ENCODE measurements at places on chromosomes 6 and 20. TPM values are rescaled to one million over a fixed set of nuclear protein-coding genes. Genes with fewer than 3 reads are reported as not detected.

GRCh38 chr6:131756039-131756438 lies 45.2 kb upstream of the CTAGE9 start:
- no peak for DNase-seq

GRCh38 chr6:80433010-80433672 lies 326.7 kb downstream of the BCKDHB start:
- no peak for DNase-seq

- no peak for DNase-seq
Observed at GRCh38 chr6:118281291-118281690, 266.8 kb upstream of the PLN start.

GRCh38 chr6:163814494-163815364 lies 400.2 kb downstream of the QKI start:
- DNase-seq: peak; percentile 67

DNA sequence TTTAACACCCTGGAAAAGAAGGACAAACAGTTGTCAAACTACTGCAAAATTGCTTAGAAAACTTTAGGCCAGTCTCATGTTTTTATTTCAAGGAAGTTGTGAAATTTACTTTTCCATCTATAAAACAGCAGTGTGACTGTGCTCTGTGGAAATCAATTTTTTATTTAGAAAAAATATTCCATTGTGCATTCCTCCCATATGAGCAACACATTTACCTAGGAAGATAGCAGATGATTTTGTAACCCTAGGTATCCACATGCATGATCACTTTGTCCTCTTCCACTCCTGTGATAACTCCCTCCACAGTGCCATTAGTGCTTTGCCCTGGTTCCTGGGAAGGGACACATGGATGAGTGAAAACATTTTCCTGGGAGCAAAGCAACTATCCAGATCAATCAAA lies 70.0 kb upstream of the SHLD1 start:
- no peak for DNase-seq

- DNase-seq: no peak
Observed at GRCh38 chr6:69422020-69422419, 374.8 kb downstream of the LMBRD1 start.

- no peak for DNase-seq
Observed at GRCh38 chr6:3757241-3757641, 5.7 kb upstream of the PXDC1 start.

AIG1 gene
- polyA plus RNA-seq: not detected

Data from muscle of arm (tissue), 14 donors.